ENCODE measurements at places on chromosomes 12 and 14. TPM values are rescaled to one million over a fixed set of nuclear protein-coding genes. Genes with fewer than 3 reads are reported as not detected.

Gene ADGRD1
- total RNA-seq = not detected

Gene SLC10A1
- not detected for total RNA-seq

DNA sequence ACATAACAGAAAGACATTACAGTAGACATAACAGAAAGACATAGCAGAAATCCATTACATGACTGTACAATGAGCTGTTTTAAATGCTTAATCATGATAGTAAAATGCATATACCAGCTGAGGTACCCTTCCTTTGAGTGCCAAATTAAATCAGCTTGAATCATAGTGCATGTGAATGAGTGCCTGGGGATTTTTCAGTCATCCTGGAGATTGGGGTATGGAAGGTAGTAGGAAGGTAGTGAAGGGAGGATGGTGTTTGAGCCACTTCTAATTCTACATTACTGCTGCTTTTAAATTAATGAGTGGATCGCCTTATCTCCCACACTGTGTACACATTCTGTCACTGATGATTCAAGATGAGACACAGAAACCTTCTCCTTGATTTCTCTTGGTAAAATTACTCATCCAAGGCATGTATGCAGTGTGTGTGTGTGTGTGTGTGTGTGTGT lies 534.2 kb downstream of the LRFN5 start:
- no peak for DNase-seq

Gene SLC17A8
- total RNA-seq = not detected

GRCh38 chr12:64656429-64656828 lies 46.1 kb downstream of the RASSF3 start:
- no peak for DNase-seq

DNA sequence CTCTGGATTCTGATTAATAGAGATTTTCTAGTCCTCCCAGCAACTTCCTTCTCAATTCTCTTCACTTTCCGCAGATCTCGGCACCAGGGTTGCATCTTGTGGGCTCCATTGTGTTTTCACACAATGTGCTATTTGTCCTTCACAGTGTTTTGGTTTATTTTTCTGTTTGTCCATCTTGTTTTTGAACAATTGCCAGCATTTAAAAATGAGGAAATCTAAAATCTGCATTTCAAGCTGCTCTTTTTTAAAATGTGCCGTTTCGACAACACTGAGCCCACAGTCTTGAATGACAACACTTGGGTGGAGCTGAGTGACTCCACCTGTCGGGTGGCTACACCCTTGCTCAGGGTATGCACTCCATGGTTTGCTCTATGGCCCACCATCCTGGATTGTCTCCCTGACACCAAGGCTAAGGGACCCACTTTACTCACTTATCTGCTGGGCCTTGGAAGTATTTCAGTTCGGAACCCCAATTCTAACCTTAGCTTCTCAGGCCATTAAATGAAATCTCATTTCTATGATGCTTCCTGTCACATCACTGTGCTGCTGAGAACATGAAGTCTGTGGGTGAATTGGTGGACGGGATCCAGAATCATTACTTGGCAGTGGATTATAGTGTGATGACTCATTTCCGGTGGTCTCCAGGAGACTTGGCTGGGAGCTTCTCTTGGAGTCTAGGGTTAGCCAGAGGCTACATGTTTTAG lies 3.4 kb upstream of the MYRFL start:
- DNase-seq = peak; percentile 50

Gene GDF3
- 0.53 TPM for total RNA-seq

DNA sequence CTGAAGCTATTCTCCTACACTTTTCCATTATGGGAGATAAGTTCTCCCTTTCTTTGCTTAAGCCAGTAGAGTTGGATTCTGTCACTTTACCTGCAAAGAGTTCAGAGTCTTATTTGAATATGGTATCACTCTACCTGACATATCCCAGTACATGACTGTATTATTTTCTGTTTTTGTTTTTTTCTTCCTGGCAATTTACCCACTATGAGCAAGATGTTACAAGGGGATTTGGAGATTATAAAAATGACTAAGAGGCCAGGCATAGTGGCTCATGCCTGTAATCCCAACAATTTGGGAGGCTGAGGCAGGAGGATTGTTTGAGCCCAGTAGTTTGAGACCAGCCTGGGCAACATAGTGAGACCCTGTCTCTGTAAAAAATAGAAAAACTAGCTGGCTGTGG lies 46.4 kb upstream of the CHST11 start:
- no peak for DNase-seq

DNA sequence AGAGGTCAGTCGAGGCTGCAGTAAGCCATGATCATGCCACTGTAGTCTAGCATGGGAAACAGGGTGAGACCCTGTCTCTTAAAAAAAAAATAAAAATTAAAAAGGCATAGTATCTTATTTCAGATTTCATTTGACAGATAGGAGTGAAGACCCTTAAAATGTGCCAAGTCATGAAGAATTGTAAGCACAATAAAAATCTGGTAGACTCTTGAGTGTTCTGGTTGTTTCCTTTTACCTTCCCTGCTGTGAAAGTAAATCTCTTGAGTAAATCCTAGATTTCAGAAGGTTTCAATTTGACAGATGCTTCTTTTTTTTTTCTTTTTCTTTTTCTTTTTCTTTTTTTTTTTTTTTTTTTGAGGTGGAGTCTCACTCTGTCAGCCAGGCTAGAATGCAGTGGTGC lies 109.0 kb downstream of the ESR2 start:
- no peak for DNase-seq

- DNase-seq = no peak
Observed at GRCh38 chr12:117466677-117467362, 105.4 kb upstream of the NOS1 start.

GRCh38 chr12:16618256-16618655 lies 12.3 kb upstream of the LMO3 start:
- DNase-seq = no peak

GRCh38 chr12:79012636-79013035 lies 148.1 kb downstream of the SYT1 start:
- no peak for DNase-seq

Gene ENDOU
- total RNA-seq = not detected

DNA sequence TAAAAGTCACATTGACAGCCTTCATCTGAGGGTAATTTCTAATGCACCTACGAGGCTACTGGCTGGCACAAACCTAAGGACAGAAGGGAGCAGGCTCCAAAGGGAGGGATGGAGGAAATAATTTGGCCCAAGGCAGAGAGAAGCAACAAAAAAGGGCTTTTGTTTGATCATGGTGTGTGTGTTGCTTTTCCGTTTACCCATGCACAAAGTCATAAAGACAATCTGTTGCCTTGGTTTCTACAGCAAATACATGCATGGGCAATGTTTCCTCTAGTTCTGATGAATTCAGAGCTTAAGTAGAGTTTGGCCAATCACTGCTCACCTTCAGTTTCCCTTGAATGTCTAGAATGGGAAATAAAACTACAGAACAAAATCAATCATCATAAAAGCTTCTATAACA lies 262.5 kb upstream of the CAND1 start:
- DNase-seq = no peak

DNA sequence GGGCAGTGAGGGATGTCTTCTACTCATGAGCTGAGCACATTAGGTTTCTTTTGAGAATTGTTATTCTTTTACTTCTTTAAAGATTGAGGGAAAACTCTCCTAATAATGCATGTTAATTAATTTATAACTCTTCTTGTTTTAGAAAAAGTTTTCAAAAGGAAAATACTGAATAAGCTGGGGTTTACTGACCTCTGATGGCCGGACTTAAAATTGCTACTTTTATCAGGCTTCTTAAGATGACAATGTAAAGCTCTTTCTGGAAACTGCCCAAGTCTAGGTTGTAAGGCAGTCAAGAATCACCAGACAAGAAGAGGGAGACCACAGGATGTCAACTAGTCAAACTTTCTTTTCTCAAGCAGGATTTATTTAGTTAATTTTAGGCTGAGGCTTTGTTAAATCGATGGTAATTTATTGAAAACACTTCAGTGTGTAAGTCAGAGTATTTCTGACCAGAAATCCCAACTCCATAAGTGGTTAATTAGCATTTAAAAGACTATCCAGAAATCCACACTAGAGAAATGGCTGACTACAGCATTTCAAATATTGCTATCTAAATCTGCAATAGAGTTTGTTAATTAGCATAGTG lies 82.1 kb downstream of the AVPR1A start:
- DNase-seq = no peak

- DNase-seq = no peak
Observed at GRCh38 chr12:6450091-6450868, 1.6 kb upstream of the TAPBPL start.

DNA sequence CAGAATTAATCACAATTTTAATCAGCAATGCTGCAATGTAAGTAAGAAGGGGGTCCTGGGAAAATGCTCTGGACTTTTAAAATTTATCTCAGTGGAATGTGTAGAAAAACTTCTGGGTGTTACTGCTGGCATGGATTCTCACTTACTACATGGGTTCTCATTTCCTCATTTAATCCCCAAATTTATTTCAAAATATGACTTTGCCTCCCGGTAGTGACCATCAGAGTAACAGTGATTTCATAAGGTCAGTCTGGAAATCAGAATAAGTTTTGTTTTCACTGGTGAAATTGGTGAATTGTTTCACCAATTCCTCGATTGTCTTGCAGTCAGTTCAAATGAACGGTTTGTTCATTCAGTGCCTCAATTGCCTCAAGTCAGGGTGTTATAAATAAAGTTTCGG lies 22.3 kb upstream of the DDHD1 start:
- no peak for DNase-seq

GRCh38 chr14:90536092-90536491 lies 139.3 kb downstream of the CALM1 start:
- DNase-seq = no peak

DNA sequence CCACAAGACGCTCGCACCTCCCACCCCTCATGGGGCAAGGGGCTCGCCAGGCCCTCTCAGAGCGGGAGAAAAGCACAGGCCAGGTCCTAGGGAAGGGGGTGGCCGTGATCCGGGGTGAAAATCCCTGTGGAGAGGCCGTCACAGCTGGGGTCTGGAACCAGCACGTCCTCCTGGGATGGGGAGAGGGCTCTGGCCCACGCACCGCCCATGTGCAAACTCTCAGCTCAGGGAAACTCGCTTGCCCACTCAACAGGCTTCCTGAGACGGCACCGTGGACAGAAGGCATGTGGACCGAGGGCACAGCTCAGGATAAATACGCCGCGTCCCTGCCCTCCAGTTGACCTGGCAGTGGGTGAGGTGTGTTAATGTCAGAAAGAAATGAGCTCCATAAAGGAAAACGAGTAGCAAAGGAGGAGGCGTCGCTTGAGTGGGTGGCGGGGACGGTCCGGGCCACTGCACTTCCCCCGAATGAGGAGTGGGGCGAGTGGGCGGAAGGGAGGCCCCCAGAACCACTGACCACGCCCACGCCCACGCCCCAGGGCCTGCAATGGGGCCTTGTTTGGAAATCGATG lies 57.6 kb upstream of the GALNT9 start:
- no peak for DNase-seq

Gene MMP19
- 0.99 TPM for total RNA-seq

Gene AMIGO2
- total RNA-seq = 40.9 TPM

Gene LHX5
- not detected for total RNA-seq

GRCh38 chr12:5537771-5538170 lies 105.9 kb downstream of the NTF3 start:
- no peak for DNase-seq

DNA sequence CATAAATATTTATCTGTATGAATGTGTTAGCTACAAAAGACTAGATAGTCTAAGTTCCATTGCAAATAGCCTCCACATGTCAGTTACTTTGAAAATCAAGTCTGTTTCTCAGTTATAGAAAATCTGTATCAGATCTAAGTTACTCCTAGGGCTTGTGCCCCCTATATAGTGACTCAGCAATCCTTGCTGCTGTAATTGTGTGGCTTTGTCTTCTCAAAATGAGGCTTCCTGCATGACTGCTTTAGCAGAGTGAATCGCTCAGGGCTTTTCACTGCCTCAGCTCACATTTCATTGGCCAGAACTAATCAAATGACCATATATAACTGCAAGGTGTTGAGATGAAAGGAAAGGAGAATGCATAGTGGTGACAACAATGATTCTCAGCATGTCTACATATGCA lies 552.2 kb upstream of the STXBP6 start:
- DNase-seq = no peak

- DNase-seq = no peak
Observed at GRCh38 chr12:115574826-115575225, 702.7 kb downstream of the MED13L start.
